ENCODE measurements at places on chromosomes 12 and 14. TPM values are rescaled to one million over a fixed set of nuclear protein-coding genes. Genes with fewer than 3 reads are reported as not detected.

DNA sequence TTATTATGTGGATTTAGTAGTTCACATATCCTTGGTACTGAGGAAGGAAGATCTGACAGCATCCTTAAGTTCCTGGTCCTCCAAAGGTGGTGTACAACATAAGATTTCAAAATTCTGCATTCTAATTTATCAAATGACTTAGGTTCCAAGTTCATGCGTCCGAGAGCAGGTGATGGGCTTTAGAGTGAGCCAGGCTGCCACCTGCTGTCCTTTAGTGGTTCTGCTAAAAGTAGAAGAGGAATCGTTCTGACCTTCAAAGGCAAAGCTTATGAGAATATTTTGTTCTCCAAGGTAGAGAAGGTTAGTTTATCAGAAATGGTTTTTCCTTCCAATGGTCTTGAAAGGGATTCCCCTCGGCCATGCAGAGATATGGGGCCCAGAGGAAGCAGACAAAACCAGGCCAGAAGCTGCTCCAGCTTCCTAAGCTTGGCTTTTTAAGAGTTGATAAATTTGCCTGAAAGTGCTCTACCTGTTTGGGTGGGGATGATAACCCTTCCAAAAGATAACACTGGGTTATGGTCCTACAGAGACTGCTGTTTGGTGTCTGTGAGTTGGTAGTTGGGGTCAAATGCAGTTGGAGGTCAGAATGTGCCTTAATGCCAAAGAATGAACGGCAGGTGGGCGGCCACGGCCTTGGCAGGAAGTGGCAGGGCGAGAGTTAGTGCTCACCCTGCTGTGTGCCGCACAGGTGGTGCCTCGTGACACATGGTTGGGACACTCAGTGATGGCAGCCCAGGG, 29.1 kb upstream of the LRTM2 start:
- peak; percentile 28 for ATAC-seq

GRCh38 chr12:118094039-118094438, 9.8 kb downstream of the VSIG10 start:
- no peak for ATAC-seq

DNA sequence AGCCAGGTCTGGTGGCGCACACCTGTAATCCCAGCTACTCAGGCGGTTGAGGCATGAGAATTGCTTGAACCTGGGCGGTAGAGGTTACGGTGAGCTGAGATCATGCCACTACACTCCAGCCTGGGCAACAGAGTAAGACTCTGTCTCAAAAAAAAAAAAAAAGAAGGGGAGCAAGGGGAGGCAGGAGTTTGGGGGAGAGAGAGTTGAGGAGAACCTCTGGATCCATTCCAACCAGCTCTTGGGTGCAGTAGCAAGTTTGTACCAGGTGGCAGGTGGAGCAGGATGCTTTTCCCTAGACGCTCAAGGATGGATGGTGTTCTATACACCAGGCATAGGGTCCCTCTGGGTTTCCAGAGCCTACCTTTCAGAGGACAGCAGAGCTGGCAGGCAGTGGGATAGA, 1.9 kb downstream of the NFE2 start:
- no peak for ATAC-seq

GRCh38 chr14:75837151-75837787, 144.5 kb downstream of the TGFB3 start:
- no peak for ATAC-seq

- no peak for ATAC-seq
Observed at GRCh38 chr14:21467616-21468015, 9.1 kb downstream of the RAB2B start.

DNA sequence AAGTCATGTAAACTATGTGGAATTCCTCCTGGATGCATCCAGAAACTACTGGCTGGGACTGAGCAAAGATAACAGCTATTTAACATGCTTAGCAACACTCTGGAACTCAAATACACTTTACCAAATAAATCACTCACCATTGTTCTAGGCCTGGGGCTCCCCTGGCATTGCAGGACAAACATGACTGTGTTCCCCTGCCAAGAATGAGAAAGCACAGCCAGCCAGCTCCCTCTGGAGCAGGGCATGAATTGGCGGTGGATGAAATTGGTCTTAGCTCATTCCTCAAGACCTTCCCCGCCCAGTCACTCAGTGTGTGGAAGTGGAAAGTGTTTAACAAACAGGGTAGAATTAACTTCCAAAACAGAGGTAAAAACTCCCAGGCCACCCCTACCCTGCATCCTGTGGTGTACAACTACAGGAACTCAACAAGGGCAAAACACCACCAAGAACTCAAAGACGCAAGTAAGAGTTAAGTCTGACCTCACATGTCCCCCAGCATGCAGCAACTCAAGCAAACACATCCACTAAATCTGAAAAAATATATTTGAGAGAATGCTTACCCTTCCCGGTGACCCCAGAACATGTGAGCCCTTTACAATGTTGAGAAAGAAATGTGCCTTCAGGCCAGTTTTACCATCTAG, 58.4 kb upstream of the BDKRB2 start:
- peak; percentile 59 for ATAC-seq

GRCh38 chr12:20523658-20524057, 155.3 kb downstream of the PDE3A start:
- no peak for ATAC-seq

ARHGAP9 gene
- 2.0 TPM for total RNA-seq

GRCh38 chr12:105485921-105486320, 155.4 kb downstream of the C12orf75 start:
- no peak for ATAC-seq

TSPAN11 gene
- total RNA-seq, result 0.72 TPM

ALG10B gene
- 6.0 TPM for total RNA-seq

GRCh38 chr14:101927859-101928258, 36.5 kb upstream of the DYNC1H1 start:
- peak; percentile 39 for ATAC-seq

- peak; percentile 4 for ATAC-seq
Observed at GRCh38 chr12:47741340-47741703, 16.0 kb upstream of the ENDOU start.

DNA sequence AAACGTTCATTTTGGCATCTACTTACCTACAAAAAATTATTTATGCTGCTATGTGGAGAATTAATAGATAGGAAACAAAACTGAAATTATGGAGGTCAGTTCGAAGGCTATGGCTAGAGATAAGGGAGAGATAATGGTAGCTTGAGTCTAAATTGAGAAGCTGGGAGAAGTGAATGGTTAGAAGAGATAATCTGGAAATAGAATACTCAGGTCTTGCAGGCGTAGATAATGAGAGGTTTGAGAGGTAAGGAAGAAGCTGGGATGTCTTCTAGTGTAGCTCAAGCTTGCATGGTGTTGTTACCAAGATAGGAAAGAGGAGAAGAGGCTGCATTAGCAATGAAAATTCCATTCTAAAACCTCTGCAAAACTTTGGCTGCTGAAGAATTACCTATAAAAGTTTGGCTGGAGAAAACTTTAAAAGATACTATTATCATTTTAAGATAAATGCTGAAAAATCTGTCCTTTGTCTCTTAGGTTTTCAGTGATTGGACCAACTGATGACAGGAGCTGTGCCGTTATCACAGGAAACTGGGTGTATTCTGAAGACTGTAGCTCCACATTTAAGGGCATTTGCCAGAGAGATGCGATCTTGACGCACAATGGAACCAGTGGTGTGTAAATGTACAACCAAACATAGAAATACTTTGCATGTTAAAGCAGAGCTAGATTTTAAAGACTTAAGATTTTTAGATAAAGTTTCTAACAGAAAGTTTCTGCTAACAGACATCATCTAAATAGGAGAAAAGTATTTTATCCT, 14.1 kb downstream of the KLRF2 start:
- no peak for ATAC-seq

CLEC2A gene
- total RNA-seq, result not detected

GRCh38 chr14:68261092-68261842, 441.7 kb downstream of the RAD51B start:
- no peak for ATAC-seq

GRCh38 chr14:59177262-59177661, 11.2 kb upstream of the DAAM1 start:
- ATAC-seq, result no peak

TSPAN19 gene
- not detected for total RNA-seq

SSTR1 gene
- 0.08 TPM for total RNA-seq

DNA sequence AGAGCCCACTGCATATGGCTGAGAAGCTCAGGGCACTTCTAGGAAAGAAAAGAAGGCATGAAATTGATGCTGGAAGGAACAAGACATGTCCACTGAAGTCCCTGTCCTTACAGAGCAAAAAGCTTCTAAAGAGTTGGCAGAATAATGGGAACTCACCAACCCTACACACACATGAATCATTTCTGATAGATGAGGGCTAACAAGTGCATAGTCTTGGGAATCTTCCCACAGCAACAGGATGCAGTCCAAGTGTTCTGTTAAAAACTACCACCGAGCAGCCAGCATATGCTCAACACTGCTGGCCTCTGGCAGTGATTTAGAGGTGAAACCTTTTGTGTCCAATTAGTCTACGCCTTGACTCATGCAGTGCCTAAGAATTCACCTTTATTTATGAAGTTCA, 44.8 kb downstream of the RHOJ start:
- ATAC-seq, result no peak

DNA sequence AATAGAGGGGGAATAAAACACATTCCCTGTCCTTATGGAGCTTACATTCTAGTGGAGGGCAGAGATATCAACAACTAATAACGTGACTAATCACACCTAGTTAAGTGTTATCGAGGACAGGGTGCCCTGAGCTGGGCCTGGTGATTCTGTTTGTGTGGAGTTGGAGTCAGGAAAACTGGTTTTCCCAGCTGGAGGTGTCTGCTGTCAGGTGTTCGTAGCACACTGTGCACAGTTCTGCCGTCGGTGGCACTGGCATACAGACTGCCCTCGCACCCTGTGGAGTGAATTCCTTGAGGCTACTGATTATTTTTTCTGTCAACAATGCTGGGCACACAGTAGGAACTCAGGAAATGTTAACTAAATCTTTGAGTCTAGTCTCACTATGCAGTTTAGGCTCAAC, 900 bp upstream of the MTERF2 start:
- ATAC-seq, result peak; percentile 49

KRT78 gene
- total RNA-seq, result 291 TPM

- ATAC-seq, result no peak
Observed at GRCh38 chr12:20800160-20800559, 10.3 kb upstream of the SLCO1B3 start.

- no peak for ATAC-seq
Observed at GRCh38 chr12:29032446-29032845, 116.6 kb upstream of the FAR2 start.

DNA sequence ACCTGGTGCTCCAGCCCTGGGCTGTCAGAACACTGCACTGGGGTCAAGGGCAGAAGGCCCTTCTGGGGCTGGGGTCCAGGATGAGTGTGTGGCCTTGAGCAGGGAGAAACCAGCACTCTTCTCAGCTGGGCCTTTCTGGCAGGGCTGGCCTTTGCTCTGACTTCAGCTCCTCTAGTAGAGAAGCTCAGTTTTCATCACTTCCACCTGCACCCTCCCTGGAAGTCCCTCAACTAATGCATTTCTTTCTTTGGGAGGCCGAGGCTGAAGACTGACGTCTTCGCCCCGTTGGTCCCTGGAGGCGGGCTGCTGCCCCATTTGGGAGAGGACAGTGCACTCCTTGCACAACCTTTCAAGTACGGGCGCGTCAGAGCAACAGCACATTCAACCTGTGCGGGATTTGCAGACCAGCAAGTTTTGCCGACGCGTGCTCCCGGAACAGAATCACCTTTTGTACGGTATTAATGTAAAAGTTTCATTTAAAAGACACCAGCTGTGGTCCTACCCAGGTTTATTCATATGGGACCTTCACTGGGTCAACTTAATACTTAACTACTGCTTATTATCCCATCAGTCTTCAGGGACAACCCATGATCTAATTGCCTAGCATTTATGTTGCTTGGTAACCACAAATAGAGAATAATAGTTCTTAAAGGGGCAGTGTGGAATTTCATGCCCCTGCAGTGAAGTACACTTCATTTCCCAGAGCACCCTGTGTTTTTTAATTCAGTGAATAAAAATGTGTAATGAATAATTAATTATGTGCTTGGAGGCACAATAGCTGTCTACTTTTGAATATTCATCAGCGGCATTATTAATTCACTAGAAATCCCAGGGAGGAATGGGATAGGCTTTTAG, 134.8 kb upstream of the VRK1 start:
- peak; percentile 79 for ATAC-seq

SLC17A8 gene
- total RNA-seq, result not detected

TMPO gene
- 55.0 TPM for total RNA-seq

GRCh38 chr12:48040354-48040753, 36.1 kb upstream of the COL2A1 start:
- ATAC-seq, result no peak

HCAR2 gene
- total RNA-seq, result 29.7 TPM

C12orf50 gene
- total RNA-seq, result not detected

A2ML1 gene
- 720 TPM for total RNA-seq

PPM1H gene
- total RNA-seq, result 0.56 TPM

DNA sequence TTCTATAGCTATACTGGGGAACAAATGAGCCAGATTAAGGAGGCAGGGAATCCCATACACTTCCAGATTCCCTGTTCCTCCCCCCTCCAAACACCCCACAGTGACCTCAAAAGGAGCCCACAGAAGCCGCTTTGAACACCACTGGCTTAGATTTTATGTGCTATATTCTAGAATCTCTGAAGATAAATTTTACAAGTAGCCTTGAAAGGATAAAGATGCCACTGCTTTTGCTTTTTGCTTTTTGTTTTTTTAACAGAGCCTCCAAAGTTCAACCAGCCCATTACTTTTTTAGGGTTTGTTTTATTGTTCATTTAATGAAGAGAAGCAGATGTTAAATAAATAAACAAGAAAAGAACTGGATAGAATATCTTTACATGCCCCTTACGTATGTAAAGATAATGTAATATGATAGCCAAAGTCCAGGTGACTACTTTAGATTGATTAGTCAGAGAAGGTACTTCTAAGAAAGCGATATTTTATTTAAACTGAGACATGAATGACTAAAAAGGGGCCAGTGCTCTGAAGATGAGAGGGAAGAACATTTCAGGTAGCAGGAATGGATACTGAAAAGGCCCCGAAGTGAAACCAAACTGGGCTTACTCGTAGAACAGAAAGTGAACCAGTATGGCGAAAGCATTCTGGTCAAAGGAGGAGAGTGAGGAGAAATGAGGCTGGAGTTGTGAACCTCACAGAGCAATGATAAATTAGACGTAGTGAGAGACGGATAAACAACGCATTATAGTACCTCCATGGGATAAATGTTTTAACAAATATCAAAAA, 44.6 kb downstream of the DUSP6 start:
- ATAC-seq, result no peak

- peak; percentile 24 for ATAC-seq
Observed at GRCh38 chr12:42469355-42470175, 120.0 kb downstream of the PRICKLE1 start.

CCDC177 gene
- not detected for total RNA-seq

- ATAC-seq, result no peak
Observed at GRCh38 chr12:93226361-93226760, 151.4 kb upstream of the NUDT4 start.

DNA sequence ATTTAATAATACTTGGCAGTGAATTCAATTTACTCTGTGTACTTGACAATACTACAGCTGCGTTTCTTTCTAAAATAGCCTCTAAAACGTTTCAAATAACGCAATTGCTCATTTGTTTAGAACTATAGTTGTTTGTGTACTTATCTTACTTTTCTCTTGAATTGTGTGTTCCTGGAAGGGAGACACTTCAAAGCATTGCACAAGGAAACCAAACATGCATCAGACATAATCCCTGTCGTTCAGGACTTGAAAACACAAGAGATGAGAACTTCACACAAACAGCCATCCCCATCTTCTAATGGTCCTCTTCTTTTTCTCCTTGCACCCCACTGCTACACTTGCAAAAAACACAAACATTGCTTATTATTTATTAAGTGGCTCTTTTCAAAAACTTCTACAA, 38.5 kb downstream of the PTGER2 start:
- no peak for ATAC-seq

APOLD1 gene
- total RNA-seq, result 3.1 TPM

Data from esophagus mucosa (tissue), 1 donor.